Stimulated activated CD8-positive, alpha-beta memory T cell treated with anti-CD3 and anti-CD28 coated beads, Interleukin-4, amount 100 ng/mL, for 24 hours (primary cell): ENCODE measurements at places on chromosomes 16 and 17.

DNA sequence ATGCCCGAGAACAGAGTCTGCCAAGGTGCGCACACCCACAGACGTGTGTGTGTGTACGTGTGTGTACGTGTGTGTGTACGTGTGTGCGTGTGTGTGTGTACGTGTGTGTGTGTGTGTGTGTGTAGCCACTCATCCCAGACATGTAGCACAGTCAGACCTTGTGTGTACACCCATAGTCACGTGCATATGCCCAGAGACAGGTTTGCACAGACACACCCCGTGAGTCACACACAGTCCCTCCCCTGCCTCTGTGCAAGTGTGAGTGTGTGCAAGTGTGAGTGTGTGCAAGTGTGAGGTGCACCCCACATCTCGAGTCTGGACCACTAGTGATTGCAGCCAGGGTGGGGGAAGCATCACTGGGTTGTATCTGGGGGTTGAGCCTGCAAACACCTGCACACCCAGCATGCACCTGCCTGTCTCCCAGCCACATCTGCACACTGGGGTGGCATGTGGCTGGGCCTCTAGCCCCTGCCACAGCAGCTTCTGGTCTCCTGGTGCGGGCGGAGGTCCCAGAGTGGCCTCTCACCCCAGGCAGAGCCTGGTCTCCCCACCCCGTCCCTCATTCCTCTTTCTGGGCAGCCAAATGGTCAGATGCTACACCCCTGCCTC lies 23.6 kb downstream of the BAHCC1 start:
- DNase-seq, result no peak

DNA sequence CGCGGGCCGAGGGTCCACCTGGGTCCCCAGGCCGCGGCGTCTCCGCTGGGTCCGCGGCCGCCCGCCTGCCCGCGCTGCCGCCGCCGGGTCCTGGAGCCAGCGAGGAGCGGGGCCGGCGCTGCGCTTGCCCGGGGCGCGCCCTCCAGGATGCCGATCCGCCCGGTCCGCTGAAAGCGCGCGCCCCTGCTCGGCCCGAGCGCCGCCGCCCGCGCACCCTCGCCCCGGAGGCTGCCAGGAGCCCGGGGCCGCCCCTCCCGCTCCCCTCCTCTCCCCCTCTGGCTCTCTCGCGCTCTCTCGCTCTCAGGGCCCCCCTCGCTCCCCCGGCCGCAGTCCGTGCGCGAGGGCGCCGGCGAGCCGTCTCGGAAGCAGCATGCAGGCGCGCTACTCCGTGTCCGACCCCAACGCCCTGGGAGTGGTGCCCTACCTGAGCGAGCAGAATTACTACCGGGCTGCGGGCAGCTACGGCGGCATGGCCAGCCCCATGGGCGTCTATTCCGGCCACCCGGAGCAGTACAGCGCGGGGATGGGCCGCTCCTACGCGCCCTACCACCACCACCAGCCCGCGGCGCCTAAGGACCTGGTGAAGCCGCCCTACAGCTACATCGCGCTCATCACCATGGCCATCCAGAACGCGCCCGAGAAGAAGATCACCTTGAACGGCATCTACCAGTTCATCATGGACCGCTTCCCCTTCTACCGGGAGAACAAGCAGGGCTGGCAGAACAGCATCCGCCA lies 504 bp downstream of the FOXC2 start:
- no peak for DNase-seq

DNA sequence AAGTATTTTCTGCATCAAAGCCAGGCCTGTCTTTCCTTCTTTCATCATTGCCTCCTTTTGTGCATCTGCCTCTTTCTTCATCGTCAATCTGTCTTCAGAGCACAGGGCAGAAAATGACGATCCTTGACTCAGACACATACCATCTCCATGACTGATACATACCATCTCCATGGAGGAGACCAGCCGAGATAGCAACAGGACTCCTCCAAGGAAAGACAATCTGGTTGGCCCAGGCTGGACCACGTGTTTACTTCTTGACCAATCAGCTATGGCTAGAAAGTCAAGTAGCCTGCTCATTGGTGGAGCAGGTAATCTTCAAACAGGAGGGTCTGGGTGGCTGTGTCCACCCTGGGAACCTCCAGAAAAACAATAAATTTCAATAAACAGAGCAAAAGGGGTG lies 164.6 kb downstream of the CPPED1 start:
- no peak for DNase-seq

DNA sequence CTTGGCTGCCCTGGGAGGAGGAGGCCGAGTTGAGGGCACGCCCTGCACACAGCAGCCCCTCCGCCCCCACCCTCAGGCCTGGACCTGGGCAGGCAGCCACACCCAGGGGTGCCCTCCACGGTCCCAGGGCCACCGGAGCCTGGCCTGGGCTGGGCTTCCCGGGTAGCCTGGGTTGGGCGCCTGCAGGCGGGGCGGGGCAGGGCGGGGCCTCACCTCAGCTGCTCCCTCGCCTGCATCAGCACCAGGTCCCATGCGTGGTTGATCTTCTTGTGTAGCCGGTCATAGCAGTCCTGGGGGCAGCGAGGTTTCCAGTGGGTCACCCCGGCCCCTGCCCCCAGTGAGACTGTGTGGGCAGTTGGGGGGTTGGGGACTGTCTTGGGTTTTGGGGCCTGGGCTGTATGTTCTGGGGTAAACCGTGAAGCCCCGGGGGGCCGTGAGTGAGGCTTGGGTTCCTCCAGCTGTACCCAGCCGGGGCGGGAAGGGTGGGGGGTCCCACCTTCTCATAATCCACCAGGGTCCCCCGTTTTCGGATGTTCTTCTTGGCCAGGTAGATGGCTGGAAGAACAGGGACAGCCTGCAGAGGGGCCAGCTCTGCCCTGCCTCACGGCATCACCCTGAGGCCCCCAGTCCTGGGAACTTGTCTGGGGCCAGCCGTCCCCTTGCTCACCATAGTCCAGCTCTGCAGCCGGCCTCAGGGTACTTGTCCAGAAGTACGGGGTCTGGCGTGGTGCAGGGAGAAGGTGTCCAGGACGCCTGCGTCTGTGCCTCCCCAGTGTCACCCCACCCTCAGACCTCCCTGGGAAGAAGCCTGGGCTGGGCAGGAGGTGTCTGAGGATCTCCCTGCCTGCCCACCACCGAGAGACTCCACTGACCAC lies 2.0 kb downstream of the RGS11 start:
- no peak for DNase-seq

DNA sequence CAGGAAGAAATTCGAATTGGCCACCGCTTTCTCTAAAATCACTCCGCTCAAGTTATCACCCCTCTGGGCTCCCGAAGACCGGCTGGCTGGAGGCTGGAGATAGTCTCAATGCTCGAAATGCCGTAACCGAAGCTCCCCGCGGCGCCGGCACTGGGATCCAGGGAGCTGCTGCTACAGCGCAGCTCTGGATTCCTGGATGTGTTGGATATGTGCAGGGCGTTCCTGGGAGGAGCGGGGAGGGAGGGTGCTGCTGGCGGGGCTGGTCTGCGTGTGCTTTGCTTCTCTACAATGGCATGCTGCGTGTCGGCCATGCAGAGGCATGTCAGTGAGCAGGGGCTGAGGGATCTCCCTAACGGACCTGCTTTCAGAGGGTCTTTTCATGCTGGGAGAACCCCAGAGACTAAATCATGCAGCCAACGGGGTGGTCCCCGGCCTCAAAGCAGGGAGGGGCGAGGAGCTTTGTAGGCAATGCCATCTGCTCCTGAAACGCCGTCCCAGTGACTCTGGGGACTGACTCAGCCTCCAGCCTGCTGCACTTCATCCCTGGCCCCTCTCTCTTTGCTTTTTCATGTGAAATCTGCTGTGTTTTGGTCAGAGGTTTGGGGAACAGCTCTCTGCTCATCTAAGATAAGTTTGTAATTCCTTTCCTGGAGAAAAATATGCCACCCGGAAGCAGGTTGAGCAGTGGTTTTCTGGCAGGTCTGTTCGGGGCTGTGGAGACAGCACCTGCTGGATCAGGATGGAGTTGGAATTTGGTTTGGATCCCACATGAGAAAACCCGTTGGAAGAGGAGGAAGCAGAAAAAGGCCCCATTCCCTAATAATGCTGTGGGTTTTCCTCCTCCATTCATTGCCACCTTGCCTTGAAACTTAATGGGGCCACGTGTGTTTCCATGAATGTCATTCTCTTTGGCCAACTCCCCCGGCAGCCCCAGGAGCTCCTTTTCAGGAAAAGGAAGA lies 311.4 kb downstream of the SEC14L1 start:
- no peak for DNase-seq

DNA sequence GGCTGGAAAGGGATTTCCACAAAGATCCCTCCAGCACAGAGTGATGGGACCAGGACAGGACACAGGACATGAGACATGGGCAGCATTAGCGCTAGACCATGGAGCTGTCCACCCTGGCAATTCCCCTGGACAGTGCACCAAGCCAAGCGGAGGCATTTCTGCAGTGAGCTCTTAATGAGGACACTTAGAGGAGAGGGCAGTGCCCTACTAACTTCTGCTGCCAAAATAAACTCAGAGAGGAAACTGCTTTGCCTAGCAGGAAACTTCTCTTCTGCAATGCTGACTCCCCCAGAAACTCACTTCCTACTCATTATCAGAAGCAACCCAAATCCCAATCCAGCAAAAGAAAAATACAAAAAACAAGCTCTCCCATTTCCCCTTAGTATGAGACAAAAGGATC lies 119.2 kb downstream of the HS3ST2 start:
- no peak for DNase-seq

DNA sequence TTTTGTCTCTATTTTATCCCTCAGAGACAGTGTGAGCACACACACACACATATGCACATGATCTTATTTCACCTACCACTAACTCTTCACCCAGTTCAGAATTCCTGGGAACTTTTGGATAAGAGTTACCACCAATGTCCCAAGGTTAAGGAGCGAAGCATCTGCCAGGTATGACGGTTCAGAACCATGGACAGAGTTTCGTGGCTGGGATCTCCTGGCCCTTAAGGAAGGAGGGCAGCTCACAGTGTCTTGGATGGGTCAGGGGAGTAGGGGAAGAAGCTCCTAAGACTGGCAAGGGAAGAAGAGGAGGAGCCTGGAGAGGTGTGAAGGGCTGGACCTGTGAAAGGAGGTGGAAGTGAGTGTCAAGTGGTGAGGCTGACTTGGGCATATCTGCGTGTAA lies 23.0 kb upstream of the TMEM132E start:
- no peak for DNase-seq
